ENCODE measurements at places on chromosomes 6 and 20. TPM values are rescaled to one million over a fixed set of nuclear protein-coding genes. Genes with fewer than 3 reads are reported as not detected.

- DNase-seq: no peak
Observed at GRCh38 chr20:36845288-36845971, 30.5 kb upstream of the TLDC2 start.

DNA sequence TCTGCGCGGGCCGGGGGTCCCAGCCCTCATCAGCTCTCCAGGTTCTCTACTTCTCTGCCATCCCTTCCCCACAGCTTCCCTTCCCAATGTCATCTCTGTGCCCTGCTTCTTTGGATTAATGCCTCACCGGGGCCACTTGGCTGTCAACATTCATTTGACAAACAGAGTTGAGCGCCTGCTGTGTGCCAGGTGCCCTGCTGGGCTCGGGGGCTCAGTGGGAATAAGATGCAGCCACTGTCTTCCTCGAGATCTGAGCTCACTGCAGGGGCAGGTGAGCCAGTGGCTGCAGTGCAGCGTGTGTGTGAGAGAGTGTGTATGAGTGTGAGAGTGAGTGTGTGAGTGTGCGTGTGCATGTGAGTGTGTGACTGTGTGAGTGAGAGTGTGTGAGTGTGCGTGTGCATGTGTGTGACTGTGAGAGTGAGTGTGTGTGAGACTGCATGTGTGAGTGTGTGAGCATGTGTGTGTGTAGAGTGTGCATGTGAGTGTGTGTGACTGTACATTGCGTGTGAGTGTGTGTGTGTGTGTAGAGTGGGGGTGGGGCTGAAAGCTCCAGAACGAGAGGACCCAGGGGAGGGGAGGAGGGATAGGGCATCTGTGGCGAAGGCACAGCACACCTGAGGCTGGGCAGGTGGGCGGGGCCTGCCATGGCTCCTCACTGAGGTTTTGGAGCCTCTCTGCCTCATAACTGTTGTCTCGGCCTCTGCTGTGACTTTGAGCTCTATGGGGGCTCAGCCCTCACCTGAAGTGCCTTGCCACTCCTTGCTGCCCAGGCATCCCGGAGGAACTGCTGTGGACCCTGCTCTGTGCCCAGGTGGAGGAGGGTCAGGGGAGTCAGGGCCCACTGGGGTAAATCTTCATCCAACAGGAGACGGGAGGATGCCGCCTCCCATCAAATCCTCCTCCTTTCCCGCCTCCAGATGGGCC lies 36.5 kb upstream of the PHACTR3 start:
- no peak for DNase-seq

DNA sequence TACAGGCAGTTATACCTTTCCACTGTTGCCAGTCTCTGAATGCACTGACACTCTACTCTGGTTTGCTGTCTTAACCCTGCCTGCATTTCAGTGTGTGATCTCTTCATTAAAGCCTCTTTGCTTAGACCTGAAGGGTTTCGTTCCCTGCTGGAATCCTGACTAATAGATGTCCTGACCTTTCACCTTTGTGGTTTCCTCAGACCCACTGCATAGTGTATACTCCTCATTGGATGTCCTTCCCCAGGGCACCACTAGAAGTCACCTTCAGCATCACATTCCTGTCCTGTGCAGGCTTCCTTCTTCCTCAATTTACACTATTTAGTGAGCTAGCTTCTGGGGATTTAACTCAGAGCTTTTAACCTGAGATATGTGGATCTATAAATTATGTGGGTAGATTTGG lies 120.6 kb downstream of the RCAN2 start:
- no peak for DNase-seq

DNA sequence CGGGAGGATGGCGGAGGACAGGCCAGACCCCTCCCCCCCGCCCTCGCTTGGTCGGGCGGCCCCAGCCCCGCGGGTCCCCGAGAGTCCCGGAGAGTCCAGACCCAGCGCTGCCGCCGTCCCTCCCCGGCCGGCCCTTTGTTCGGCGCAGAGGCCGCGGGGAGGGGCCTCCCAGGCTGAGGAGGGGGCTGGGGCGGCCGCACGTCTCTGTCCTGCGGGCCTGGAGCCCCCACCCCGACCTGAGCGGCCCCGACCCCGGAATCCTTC lies 806 bp downstream of the KCNQ2 start:
- DNase-seq: no peak

DNA sequence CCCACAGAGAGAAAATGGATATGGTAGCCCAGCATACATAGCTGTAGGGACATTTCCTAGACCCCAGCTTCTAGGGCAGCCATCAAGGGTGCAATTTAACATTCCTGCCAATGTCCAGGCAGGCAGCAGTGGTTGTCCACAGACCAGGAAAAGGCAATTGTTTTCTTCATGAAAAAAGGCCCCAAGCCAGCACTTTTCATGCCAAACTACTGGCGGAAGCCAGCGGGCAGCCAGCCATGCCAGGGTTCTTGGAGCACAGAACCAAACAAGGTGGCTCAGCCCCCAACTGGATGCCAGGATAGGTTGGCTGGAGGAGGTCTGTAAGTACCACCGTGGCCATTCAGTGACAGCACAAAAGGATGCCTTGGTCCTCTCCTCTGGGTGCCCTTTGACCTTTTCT lies 94.6 kb downstream of the BANF2 start:
- no peak for DNase-seq

GRCh38 chr6:2693231-2693630 lies 57.5 kb downstream of the MYLK4 start:
- no peak for DNase-seq

Gene HLA-DRA
- 356 TPM for total RNA-seq

Gene HAO1
- not detected for total RNA-seq

Gene C20orf141
- total RNA-seq: not detected

Measured in uterus (tissue), 4 donors.